ENCODE measurements at places on chromosomes 16 and 17.

DNA sequence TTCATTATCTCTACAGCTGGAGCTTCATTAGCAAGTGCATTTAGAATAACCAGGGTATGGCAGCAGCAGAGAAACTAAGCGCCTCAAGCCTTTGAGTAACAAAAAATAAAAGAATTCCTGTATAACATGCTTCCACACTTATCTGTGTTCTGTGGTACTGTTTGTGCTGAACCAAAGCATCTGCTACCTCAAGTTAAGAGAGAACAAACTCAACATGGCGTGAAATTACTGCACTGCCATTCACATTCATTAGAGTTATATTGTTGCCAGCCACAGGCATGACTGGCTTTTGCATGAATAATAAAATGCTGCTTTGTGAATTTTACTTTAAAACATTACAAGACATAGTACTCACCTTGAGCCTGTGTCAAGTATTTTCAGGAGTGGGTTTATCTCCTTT is 76.6 kb downstream of the NLK start:
- DNase-seq = no peak

- no peak for DNase-seq
These were observed 970 bp upstream of the TRAF7 start for GRCh38 chr16:2154533-2155090.

- DNase-seq = no peak
These were observed 105.3 kb upstream of the FAM20A start for GRCh38 chr17:68706356-68706920.

DNA sequence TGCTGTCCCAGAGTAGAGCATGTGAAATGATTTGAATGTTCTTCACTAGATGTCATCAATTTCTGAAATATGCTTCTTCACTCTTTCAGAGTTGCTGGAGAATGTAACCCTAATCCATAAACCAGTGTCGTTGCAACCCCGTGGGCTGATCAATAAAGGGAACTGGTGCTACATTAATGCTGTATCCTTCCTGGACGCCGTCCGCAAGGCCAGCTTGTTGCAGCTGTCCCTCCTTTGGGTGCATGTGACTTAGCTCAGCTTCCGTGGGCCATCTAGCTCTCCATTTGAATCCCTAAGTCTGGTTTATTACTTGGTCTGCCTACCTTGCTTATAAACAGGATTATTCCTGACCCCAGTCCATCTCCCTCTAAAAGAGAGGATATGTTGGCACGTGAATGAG is 58.8 kb downstream of the USP10 start:
- DNase-seq = no peak

DNA sequence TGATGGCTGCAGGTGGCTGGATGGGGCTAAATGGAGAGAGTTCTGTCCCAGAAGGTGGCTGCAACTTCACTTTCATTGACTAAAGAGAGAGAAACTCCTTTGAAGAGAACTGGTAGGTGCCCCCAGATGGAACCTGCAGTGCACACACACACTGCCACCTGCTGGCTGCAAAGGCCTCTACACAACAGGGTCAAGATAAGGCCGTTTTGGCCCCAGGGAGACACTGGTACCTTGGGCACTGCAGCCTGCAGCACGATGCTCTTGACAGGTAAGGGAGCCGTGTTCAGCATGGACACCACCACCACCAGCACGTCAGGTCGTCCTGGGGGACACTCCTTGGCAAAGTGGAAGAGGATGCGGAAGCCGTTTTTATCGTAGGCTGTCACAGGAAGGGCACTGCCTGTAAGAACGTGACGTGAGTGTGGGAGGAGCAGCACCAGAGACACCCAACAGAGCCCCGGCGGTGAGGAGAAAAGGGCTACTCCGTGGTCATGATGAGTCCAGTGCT is 22.7 kb downstream of the GGA3 start:
- DNase-seq = peak; percentile 33

DNA sequence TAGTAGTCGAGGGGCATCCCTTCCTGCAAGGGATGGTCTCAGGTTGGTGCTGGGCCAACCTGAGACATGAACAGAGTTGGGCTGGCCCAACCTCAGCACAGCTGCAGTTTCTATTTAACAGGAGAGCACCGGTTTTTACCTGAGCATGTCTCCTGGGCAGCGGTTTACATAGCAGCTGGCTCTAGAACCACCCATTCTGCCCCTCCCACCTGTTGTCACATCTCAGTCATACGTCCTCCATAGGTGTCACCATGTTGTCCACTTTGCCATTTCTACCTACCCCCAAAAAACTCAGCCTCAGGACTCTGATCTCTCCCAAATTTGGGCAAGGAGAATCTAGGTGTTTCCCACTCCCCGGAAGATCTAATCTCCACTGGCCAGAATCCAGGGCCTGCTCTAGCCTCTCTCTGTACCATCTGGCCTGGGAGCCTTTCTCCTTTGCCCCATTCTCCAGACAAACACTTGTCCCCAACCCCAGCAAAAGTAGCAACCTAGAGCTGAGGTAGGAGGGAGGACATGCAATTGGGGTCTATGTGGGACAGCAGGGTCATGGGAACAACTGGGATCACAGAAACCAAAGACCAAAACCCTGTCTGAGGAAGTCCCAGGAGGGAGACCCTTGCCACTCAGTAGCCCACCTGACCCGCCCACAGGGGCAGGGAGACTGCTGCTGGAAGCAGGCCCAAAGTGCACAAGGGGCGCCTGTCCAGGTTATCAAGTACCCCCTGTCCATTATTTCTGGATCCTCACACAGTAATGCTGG is 19.1 kb downstream of the ETV4 start:
- DNase-seq = no peak

DNA sequence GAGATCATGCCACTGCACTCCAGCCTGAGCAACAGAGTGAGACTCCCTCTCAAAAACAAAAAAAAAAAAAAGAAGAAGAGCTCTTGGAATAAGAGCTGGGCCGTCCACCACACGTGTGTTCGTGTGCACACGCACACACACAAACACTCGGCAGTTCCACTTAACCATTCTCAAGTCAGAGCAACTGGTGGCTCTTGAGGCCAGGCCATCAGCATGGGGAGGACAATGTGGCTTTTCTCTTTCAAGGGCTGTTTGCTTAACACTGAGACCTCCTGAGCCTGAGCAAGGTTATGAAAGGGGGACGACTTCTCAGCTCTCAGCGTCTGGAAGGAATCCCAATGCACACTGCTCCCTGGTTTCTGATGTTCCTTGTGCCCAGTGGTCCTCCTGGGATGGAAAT is 444.9 kb downstream of the SOX9 start:
- no peak for DNase-seq

DNA sequence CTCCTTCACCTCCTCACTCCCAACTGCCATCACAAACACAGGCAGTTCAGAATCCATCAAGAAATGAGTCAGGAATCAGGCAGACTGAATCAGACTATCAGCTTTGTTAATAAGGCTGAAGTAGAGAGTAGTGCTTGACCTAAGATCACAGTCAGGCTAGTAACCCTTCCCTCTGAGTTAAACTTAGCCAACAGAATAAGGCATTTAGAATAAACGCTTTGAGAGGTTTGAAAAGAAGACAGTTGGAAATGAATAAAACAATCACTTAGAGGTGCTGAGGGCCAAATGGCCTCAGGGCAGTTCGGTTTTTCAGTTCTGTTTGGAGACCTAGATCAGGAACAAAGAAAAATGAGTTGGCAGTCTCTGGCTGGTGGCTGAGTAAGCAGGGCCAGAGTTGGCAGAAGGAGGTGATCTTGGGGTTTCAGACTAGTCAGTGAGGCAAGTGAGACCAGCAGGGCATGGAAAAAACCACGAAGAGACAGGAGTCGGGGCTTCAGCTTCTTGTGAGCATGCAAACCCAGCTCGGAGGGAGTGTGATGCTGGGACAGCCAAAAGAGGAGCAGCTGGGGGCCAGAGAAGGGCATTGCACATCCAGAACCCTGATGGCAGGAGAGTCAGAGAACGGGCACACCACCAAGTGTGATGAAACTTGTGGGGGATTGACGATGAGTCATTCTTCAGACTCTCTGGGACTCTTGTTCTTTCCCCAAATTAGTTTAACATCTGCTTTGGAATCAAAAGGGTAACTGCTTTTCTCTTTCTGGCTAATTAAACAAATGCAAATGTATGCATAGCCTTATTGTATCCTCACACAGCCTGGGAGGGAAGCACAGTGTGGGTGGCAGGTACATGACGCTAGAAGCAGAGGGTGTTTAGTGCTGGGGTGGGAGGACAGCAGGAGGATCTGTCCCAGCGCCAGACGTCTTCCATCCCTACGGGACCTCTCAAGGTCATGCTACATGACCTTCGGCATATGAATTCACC is 54.8 kb downstream of the SPECC1 start:
- DNase-seq = peak; percentile 76

- DNase-seq = no peak
These were observed 11.1 kb downstream of the XPO6 start for GRCh38 chr16:28200661-28201060.

- no peak for DNase-seq
These were observed 167.5 kb downstream of the RAB11FIP4 start for GRCh38 chr17:31558748-31559583.

DNA sequence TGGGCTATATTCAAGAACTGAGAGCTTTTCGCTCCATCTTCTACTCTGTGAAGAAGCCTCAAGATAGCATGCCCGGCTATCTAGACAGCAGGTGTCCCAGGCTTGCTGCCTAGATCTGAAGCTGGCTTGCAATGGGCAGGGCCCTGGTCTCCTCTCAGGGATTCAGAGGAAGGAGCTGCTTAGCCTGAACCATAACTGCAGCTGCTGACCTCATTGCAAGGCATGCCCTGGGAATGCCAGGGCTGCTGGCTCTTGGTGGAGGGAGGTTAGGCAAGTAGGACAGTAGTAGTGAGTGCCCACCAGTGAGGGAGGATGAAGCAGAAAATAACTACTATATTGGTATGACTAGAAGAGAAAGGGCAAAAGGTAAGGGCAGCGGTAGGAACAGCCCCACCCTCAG is 21.3 kb upstream of the SLC35B1 start:
- DNase-seq = no peak

- DNase-seq = no peak
These were observed 21.4 kb downstream of the TTLL6 start for GRCh38 chr17:48795444-48796162.

- DNase-seq = no peak
These were observed 299.3 kb downstream of the SOX9 start for GRCh38 chr17:72419866-72420774.

- DNase-seq = no peak
These were observed 3.1 kb upstream of the WDR90 start for GRCh38 chr16:645852-646678.

DNA sequence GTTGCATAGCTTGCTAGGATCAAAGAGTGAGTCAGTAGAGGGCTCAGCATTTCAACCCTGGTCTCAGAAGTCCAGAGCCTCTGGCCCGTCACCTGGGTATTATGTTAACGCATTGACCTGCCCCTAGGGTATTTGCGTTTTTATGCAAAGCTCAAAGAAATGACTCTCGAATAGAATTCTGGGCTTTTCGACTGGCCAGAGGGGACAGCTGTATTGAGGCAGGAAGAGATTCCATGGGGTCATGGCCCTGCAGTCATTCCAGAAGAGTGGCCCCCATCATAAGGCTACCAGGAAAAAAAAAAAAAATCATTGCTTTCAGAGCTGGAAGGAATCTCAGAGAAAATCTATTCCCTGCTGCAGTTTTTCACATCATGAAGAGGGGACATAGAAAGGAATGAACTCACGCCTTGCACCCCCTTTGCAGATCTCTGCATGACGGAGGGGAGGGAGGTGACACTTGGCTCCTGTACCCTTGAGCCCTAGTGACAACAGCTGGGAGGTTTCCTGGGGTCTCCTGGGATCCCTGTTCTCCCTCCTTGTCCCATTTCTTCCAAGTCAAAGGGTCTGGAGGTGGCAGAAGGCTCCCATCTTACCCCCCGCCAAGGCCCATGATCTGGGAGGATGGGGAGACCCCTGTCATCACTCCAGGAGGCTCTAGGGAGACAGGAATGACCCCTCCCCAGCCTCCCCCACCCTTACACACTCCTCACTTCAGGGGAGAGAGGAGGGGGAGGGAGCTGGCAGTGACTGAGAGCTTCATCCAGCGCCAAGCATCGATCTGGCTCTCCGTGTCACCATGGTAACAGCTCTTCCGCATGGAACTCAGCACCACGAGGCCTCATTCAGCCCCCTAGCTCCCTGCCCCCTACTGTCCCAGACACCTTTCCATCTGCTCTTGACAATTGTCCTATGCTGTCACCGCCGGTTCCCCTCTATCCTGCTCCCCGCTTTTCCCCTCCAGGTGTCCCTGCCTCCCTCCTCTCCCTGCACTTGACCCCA is 35.8 kb downstream of the GP2 start:
- DNase-seq = no peak

- DNase-seq = no peak
These were observed 31.4 kb upstream of the HS3ST3B1 start for GRCh38 chr17:14269473-14269872.

DNA sequence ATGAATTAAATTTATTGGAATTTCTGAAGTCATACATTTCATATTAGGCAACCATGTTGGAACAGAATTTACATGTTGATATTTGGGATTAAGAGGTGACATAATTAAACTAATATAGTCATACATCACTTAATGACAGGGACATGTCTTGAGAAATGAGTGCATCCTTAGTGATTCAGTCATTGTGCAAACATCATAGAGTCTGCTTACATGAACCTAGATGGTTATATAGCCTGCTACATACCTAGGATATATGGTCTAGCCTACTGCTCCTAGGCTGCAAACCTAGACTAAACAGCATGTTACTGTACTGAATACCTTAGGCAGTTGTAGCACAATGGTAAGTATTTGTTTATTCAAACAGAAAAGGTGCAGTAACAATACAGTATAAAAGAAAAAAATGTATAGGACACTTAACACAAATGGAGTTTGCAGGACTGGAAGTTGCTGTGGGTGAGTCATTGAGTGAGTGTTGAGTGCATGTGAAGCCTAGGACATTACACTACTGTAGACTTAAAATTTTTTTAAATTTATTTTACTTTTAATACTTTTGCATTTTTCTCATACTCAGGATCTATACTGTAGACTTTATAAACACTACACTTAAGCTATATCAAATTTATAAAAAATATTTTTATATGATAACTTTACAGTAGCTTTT is 85.6 kb downstream of the OMG start:
- DNase-seq = no peak

GRCh38 chr16:64362193-64362592 is 759.7 kb downstream of the CDH11 start:
- DNase-seq = no peak

DNA sequence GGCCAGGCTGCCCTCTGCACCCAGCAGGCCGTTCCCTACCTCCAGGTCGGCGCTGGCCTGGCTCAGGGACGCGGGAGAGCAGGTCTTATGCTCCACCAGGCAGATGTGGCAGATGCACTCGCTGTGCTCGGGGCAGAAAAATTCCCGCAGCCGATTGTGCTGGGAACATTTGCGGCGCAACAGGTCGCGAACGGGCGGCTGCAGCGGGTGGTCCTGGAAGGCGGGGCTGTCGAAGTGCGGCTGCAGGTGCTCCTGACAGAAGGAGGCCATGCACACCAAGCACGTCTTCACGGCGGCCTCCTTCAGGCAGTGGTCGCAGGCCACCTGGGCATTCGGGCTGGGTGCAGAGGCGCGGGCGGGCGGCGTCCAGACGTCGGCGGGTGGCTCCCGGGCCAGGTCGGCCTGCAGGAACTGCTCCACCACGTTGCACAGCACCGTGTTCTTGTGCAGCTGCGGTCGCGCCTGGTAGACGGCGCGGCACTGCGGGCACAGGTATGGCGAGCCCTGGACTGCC is 439 bp downstream of the TRIM25 start:
- no peak for DNase-seq

GRCh38 chr16:2771496-2772402 is 5.3 kb downstream of the ELOB start:
- no peak for DNase-seq

Measured in Panc1 (cell line).